ENCODE measurements at places on chromosomes 5 and 9.

DNA sequence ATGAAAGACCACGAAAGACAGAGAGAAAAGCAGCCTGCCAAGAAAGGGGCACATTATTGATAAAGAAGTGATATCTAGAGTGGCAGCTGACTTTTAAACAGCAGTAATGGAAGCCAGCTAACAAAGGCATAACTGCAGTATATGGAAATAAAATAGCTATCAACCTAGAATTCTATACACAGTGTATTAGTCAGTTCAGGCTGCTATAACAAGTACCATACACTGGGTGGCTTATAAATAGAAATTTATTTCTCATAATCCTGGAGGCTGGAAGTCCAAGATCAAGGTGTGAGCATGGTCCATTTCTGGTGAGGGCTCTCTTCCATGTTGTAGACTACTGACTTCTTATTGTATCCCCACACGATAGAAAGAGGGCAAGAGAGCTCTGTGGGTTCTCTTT is 109.8 kb downstream of the DEPDC1B start:
- DNase-seq = no peak

GRCh38 chr5:163695830-163696578 is 190.6 kb downstream of the MAT2B start:
- no peak for DNase-seq

- no peak for DNase-seq
Observed at GRCh38 chr9:8457055-8457454, 657.5 kb upstream of the DMAC1 start.

DNA sequence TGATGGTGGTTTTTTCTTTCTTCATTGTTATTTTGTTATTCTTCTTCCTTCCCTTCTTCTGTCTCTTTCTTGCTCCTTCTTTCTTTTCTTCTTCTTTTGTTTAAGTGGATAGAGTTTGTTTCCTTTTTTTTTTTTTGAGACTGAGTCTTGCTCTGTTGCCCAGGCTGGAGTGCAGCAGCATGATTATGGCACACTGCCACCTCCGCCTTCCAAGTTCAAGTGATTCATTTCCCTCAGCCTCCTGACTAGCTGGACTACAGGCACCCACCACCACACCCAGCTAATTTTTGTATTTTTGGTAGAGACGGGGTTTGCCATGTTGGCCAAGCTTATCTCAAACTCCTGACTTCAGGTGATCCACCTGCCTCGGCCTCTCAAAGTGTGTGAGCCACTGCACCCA is 40.3 kb downstream of the JAK2 start:
- DNase-seq = no peak

GRCh38 chr5:75948438-75948837 is 134.7 kb upstream of the SV2C start:
- DNase-seq = no peak

- no peak for DNase-seq
Observed at GRCh38 chr5:82670692-82671091, 392.5 kb upstream of the RPS23 start.

- no peak for DNase-seq
Observed at GRCh38 chr9:14424289-14424688, 110.3 kb upstream of the NFIB start.

DNA sequence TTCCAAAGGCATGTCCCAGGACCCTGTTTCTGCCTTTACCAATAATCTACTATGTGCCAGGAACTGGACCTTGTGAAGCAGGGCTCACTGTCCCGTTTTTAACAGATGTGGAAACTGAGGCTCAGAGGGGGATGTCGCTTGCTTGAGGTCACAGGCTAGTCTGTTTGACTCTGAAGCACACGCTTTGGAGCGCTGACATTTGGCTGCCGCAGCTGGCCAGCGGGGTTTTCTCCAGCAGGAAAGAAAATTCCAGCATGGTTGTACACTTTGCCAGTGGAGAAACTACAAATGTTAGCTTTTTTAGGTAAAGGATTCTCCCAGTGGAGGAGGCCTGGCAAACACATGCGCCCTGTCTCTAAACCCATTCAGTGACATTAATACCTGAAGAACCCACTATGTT is 50.5 kb downstream of the SH3PXD2B start:
- DNase-seq = no peak

DNA sequence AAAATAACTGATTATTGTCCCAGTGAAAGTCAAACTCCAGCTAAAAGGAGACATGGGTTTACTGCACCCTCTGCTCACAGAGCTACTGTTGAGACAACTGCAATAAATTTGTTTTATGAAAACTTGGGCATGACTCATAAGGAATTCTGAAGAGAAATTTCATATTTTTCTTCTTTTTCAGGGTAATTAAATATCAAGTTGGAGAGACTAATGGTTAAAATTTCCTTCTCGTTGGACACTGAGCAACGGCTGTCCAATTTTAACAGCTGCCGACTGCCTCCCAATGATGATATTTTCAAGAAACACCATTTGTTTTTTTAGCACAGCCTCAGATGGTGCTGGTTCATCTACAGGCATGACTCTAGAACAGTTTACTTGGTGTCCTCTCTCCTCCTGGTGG is 259.2 kb upstream of the RGMB start:
- no peak for DNase-seq

GRCh38 chr9:92163276-92163675 is 48.1 kb upstream of the SPTLC1 start:
- no peak for DNase-seq

DNA sequence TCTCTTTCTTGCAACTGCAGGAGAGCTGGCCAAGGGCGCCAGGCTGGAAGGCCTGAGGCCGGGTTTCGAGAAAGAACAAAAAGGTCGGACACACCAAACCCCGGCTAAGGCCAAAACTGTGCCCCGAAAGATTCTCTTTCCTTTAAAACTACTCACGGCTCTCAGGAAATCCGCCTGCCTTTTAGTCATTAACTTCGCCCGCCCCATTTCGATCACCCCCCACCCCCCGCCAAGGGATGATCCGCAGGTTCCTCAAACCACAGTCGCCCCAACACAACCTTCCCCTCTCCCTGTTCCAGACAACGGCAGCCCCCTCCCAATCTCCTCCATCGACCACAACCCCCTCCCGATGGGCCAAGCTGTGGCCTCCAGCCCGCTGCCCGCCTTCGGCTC is 536 bp downstream of the FEM1C start:
- DNase-seq = no peak

DNA sequence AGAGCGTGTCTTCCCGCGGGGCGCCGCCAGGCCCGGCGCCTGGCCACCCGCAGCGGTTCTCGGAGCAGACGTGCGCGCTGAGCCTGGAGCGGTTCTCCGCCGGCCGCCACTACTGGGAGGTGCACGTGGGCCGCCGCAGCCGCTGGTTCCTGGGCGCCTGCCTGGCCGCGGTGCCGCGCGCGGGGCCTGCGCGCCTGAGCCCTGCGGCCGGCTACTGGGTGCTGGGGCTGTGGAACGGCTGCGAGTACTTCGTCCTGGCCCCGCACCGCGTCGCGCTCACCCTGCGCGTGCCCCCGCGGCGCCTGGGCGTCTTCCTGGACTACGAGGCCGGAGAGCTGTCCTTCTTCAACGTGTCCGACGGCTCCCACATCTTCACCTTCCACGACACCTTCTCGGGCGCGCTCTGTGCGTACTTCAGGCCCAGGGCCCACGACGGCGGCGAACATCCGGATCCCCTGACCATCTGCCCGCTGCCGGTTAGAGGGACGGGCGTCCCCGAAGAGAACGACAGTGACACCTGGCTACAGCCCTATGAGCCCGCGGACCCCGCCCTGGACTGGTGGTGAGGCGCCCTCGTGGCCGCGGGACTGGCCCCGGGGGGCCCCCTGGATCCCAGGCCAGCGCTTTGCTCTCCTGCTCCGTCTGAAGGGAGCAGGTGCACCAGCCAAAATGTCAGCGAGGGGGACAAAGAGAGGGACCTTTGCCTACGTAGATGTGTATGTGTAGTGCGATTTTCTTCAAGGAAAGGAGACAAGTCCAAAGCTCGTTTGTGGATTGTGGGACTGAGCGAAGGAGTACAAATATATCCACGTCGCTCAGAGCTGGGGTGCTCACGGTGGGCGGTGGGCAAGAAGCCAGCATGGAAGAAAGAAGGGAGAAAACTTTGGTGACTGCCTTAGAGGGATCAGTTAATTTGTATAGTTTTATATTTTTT is 19.5 kb downstream of the BTNL9 start:
- no peak for DNase-seq

DNA sequence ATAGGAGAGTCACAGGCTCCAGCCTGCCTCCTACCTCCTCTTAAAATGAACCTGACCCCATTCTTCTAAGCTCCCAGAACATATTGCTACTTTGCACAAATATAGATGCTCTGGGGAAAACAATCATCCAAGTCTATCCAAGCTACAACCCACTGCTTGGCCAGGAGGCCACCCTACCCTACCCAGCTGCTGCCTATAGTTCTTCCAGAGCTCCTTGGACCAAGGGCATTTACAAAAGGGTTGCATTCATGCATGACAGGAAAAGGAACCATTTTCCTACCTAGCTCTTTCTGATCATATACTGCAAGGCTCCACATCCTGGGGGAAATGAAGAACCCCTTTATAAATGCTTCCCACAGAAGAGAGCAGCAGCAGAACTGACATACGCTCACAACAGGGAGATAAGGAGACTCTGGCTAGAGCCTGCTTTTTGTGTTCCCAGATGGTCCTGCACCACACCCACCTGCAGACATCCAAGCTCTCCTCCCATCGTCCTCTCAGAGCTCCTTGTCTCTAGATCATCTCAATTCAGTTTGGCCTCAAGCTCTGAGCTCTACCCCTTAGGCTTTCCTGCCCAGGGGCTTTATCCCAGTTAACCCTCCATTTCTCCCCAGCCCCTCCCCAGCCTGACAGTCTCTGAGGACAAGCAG is 185.5 kb downstream of the SPOCK1 start:
- DNase-seq = no peak

DNA sequence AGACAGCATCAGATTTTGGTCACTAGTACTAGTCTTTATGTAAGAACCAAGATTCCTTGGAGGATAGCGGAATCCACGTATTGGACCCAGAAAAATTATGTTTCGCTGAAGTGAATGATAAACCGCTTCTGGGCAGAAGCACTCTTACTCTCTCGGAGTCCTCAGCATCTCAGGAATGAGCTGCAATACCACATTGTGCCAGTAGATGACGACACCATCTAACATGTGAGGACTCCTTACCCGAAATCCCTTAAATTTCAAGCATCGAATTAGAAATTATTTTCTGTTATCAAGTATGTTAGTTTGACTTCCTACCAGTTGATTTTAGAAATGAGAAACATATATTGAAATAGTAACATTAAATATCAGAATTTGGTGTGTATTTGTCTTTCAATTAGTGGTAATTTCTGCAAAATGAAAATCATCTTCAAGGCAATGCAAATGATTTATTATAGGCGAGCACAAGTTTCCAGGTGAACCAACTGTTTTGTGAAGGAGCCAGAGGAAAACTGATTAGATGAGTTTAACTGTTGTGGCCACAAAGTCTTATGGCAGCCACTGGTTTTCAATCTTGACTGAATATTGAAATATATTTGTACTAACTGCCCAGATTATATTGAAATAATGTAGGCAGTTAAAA is 66.0 kb upstream of the CAMK4 start:
- DNase-seq = peak; percentile 73

- DNase-seq = no peak
Observed at GRCh38 chr9:107847978-107848964, 358.7 kb upstream of the KLF4 start.

GRCh38 chr5:167247816-167248215 is 1043.6 kb upstream of the WWC1 start:
- no peak for DNase-seq

- no peak for DNase-seq
Observed at GRCh38 chr9:122055701-122056100, 37.4 kb downstream of the TTLL11 start.

GRCh38 chr5:32071351-32071944 is 102.7 kb downstream of the GOLPH3 start:
- no peak for DNase-seq

GRCh38 chr5:181260720-181261319 is at the start of gene TRIM52:
Gene TRIM52, minus strand, starts transcription at chr5:181261143. Its CDS starts 330 bp downstream, at chr5:181260813.
- DNase-seq = peak; percentile 92

DNA sequence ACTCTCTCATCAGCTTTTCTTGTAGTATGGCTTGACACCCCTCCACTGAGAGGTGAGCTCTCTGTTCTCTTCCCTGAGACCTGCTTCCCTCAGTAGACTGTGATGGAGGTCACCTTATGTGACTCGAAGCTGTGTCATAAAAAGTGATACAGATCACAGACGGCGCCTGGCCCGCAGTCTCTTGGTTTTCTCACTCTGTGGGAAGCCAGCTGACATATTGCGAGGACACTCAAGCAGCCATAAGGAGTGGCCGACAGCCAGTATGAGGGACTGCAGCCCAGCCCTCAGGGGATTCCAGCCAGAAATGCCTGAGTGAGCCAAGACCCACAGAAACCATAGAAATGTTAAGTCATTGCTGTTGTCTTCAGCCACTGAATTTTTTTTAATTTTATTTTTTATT is 38.0 kb downstream of the GADD45G start:
- no peak for DNase-seq

DNA sequence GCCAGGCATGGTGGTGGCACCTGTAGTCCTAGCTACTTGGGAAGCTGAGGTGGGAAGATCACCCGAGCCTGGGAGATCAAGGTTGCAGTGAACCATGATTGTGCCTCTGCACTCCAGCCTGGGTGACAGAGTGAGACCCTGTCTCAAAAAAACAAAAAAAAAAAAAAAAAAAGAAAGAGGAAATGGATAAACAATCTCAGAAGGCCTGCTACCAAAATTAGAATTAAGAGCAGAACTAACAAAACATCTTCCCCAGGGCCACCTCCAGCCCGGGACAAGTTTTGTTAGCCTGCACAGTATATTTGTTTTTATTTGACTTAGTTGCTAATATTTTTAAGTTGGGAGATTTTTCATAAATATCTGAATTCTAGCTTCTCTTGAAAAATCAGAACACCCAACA is 23.1 kb downstream of the PAX5 start:
- no peak for DNase-seq

DNA sequence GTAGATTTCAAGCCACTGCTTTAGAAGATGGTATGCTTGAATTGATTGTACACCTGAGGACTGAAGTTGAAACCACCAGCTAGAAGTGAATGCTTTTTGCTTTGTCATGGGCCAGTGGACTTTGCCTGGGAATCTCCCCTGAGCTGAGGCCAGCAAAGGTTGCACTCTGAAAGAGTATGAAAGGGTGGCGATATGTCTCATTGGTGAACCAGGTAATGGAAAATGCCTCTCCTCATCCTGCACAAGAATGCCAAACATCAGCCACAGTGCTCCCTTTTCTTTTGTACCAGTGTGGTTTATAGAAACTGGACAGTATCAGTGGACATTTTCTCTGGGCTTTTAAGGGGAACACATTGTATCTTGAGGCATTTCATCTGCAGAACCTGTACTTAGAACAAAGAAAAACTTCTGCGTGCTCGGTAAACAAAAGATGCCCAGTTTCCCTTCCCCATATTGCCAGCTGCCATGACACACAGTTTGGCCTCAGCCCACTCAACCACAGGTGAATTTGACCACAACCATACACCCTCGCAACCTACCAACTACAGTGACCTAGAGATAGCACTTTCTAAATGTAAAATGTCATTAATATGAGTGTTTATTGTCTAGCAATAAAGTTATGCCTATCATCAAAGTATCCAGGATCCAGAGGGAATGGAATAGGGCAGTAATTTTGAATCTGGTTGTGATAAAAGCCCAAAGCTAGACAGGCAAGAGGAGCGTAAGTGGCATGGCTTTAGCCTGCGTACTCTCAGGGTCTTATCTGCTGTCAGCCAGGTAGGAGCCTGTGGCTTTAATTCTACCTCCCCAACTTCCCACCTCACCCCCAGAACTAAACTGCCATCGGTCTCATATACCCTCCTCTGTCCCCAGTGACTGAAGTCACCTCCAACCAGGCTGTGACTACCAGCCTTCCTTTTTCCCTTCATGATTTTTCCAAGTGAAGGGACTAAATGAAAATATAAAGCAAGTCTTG is 79.5 kb upstream of the LHFPL2 start:
- peak; percentile 45 for DNase-seq

Data from liver (tissue), 10 donors.